ENCODE measurements at places on chromosomes 4 and X.

GRCh38 chr4:127634181-127634580 is 1.4 kb downstream of the INTU start:
- DNase-seq: no peak

DNA sequence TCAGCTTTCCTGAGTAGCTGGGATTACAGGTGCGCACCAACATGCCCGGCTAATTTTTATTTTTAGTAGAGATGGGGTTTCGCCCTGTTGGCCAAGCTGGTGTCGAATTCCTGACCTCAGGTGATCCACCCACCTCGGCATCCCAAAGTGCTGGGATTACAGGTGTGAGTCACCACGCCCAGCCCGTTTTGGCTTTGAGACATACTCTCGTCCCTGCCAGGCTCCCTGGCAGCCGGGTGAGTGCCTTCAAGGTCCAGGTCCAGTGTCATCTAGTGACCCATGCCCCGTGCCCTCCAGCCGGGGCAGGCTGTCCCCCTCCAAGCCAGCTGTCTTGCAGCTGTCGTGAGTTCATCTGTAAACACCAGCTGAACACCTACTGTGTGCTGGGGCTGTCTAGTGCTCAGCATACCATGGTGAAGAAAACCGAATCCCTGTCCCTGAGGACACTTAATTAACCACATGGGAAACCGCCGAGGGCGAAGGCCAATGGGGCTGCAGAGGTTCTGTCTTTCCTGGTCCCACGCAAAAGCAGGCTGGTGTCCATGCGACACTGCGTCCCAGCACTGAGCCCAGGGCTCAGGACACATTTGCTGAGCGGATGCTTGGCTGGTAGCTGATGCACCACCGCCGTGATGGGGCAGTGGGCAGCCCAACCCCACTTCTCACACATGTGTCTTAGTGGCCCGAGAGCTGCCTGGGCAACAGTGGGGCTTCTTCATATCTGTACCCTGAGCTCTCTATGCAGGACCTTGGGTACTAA is 21.9 kb downstream of the NSG1 start:
- no peak for DNase-seq

DNA sequence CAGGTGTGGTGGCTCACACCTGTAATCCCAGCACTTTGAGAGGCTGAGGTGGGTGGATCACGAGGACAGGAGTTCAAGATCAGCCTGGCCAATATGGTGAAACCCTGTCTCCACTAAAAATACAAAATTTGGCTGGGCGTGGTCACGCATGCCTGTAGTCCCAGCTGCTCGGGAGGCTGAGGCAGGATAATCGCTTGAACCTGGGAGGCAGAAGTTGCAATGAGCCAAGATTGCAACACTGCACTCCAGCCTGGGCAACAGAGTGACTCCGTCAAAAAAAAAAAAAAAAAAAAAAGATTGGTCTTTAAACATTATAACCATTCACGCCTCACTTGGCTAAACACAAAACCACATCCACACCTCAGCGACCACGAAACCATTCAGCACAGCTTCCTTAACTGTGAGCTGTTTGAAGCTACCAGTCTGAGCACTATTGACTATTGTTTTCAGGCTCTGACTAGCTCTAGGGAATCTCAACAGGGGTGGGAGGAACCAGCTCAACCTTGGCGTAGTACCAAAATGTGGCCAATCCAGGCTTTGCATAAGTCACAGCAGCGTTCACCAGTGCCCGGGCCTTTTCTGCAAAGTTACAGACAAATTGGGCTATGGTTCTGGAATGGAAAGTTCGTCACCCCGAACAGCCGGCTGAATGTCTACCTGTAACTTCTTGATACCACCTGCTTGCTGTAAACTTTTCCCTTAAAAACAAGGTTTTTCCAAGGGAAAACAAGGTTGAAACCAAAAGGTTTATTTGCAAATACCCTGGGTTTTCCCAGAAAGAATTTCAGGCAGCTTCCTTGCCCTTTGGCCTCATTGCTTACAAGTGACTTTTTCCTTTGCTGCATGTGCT is 73.6 kb upstream of the DHX15 start:
- DNase-seq: no peak

DNA sequence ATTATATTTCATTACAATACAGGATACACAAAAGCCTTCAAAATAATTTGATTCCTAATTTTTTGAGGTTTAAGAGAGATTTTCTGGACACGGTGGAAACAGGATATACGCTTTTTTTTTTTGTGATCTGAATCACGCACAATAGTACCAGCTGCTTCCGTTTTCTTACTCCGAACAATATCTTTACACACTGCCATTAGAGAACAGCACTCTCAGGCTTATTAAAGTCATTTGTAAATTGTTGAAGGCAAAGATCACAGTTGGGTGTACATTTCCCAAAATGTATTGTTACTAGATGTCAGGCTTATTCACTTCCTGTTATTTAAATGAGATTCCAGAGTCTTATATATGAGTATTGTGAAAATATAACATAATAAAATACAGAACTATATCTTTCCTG is 71.5 kb downstream of the TMEM47 start:
- DNase-seq: no peak

DNA sequence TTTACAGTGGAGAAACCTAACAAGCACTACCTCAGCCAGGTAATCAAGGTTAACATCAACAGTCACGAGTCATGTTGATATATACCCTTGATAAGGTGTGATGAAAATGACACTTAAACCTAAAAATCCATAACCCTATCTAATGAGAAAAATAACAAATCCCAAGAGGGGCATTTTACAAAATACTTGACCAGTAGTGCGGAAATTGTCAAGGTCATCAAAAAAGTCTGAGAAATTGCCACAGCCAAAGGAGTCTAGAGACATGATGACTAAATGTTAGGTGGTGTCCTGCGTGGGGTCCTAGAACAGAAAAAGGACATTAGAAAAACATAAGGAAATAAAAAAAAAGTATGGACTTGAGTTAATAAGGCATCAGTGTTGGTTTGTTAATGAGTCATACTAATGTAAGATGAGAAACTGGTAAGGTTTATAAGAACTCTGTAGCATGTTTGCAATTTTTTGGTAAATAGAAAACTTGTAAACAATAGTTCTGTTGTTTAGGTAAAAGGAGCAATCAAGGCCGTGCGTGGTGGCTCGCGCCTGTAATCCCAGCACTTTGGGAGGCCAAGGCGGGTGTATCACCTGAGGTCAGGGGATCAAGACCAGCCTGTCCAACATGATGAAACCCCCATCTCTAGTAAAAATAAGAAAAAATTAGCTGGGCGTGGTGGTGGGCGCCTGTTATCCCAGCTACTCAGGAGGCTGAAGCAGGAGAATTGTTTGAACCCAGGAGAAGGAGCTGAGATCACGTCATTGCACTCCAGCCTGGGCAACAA is 2.9 kb downstream of the RPL36A start:
- DNase-seq: no peak

DNA sequence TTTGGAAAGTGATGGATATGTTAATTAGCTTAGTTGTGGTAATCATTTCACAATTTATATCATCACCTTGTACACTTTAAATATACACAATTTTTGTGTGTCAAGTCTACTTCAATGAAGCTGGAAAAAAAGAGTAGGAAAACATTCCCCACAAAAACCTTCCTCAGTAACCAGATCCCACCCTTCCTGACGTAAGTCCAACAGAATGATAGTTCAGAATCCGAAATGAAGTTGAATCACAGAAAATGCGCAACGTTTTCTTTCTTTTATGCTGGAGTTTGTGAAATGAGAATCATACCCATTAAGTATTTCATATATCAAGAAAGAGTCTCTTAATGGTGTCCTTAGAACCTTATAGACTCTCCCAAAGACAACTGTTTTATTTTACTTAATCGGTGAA is 292.9 kb downstream of the USP46 start:
- no peak for DNase-seq

DNA sequence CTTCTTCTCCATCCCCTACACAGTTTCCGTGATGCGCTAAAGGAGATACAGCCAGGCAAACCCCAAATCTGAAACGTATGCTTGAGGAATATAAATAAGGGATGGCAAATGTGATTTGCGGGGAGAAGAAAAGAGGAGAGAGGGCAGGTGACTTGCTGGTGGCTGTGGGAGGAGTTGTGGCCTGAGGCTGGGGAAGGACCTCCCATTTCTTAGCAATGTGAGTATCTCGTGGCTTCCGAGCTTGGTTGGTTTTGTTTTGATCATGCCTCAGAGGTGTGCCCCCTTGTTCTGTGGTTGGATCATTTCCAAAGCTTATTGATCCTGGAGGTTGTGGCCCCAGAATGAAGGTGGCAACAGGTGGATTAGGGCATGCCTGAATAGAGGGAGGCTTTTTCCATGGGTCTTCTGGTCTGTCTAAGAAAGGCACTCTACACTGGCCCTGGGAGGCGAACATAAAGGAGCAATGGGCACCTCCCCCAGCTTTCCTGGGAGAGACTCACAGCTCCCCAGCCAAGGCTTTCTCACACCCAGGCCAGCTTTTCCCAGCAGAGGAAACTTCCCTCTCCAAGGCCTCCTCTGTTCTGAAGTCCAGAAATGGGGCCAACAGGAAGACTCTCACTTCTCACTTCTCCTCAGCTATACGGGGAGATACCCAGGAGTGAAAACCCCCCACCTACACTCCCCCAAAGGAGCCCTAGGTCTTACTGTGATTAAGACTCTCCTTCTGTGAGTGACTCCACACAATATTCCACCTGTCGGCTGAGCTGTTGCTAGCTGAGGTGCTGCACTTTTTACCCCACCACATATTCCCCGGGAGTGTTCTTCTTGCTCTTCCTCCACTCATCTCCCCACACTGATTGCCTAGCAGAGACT is 40.0 kb downstream of the C4orf51 start:
- DNase-seq: no peak

- DNase-seq: peak; percentile 75
Measured at GRCh38 chr4:54539500-54540029, 118.2 kb upstream of the KIT start.

GRCh38 chr4:42397635-42398170 is 415 bp downstream of the SHISA3 start:
- peak; percentile 70 for DNase-seq

DNA sequence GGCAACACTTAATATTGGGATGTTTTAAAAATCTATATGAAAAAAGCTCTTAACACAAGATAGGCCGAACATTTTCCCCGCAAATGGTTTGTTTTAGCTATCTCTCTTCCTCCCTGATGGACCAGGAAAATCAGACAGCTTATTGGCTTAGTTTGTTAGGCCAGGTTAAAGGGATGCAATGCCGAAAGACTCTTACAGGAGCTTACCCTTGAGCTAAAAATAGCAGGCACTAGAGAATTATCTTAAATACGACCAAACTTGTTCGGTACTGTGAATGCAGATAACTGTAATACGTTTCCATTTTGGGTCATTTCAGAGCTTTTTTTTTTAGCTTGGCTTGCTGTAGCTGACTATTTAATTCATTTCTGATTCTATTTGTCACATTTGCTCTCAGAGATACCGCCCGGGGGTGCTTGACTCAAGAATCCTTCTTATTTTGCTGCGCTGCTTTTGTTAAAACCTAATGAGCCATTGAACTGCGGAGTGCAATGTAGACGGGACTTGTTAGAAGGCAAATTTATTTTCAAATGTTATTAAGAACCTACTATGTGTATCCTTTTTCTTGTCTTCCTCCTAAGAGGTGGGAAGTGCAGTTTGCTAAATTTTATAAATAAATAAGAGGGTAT is 23.3 kb downstream of the PPARGC1A start:
- peak; percentile 14 for DNase-seq

GRCh38 chrX:152735860-152736511 is 2.4 kb downstream of the MAGEA12 start:
- no peak for DNase-seq

- DNase-seq: peak; percentile 77
Measured at GRCh38 chr4:107034091-107034995, 1.8 kb downstream of the DKK2 start.

GRCh38 chr4:164706675-164707074 is 47.3 kb upstream of the SMIM31 start:
- DNase-seq: no peak

- DNase-seq: no peak
Measured at GRCh38 chr4:77734928-77735327, 84.2 kb downstream of the CNOT6L start.

- no peak for DNase-seq
Measured at GRCh38 chr4:67899096-67899495, 15.3 kb upstream of the TMPRSS11D start.

GRCh38 chrX:2501559-2502102 is 855 bp upstream of the DHRSX start:
- no peak for DNase-seq

DNA sequence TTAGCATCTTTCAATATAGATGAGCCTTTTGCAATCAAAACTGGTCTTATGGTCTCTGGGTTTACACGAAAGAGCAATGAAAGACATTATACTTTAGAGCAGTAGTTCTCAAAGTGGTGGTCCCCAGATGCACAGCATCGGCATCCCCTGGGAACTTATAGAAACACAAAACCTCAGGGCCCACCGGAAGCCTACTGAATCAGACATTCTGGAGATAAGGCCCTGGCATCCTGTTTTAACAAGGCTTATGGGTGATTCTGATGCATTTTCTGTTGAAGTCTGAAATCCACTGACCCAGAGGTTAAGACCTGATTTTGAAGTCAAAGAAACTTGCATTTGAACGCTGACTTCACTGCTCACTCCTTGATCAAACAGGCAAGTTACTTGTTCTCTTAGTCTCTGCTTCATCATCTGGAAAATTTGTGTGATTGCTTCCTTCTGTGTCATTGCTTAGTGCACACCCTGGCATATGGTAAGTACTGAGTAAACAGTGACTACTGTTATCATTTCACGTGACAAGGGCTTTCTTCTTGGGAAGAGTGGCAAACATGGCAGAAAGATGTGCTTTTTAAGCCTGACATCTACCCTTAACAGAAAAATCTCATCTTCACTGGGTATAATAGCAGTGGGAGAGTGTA is 14.5 kb downstream of the CHRNA9 start:
- DNase-seq: no peak

GRCh38 chr4:103032574-103032973 is 13.1 kb upstream of the SLC9B1 start:
- DNase-seq: no peak

GRCh38 chr4:148847544-148848255 is 405.5 kb upstream of the NR3C2 start:
- no peak for DNase-seq

GRCh38 chrX:37876716-37877115 is 29.3 kb upstream of the DYNLT3 start:
- no peak for DNase-seq

- no peak for DNase-seq
Measured at GRCh38 chrX:18886005-18886343, 97.9 kb downstream of the PHKA2 start.

DNA sequence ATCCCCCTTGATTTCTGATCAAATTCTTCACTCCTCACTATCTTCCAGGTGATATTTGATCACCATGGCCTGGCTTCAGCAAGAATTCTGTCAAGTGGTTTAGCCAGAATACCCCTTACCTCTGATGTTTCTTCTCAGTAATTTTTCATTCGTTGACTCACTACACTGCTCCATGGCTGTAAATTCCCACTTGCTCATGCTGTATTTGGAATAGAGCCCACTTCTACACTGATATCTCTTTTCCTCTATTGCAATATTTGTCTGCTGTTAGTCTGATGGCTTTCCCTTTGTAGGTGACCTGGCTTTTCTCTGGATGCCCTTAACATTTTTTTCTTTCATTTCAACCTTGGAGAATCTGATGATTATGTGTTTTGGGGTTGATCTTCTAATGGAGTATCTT is 73.9 kb upstream of the DIPK2B start:
- no peak for DNase-seq
